T-helper 9 cell (primary cell): ENCODE measurements at places on chromosomes 12 and 14.
A peak's percentile ranks its signal among the peaks of the same experiment; 100 is the strongest.

GRCh38 chr14:68198713-68199495 is 379.3 kb downstream of the RAD51B start:
- DNase-seq, result no peak

DNA sequence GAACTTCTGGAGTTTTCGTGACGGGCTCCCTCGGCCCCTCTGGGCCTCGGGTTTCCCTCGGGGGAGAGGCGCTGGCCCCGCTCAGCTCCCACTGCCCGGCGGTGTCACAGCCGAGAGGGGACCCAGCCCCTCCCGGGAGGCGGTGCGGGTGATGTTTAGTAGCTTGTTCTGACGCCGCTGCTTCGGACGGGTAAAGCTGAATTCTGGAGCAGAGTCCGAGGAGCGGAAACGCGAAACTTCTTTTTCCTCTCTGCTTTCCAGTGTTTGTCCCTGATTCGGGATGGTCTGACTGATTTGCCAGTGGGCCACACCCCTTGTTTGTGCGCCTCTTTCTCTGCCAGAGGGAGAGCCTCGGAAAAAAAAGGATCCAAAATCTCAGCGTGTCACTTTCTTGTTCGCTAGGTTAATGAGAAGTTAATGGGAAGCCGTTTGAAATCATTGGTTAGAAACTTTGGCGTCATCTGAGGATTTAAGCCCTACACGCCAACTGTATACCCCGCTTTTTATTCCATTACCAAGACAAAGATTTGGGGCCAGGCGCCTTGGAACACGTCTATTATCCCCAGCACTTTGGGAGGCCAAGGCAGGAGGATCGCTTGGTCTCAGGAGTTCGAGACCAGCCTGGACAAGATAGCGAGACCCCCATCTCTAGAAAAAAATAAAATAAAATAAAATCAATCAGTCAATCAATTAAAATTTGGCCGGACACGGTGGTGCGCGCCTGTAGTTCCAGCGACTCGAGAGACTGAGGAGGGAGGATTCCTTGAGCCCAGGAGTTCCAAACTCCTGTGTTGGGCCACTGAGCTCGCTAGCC is 756 bp downstream of the TULP3 start:
- DNase-seq, result peak; percentile 29

DNA sequence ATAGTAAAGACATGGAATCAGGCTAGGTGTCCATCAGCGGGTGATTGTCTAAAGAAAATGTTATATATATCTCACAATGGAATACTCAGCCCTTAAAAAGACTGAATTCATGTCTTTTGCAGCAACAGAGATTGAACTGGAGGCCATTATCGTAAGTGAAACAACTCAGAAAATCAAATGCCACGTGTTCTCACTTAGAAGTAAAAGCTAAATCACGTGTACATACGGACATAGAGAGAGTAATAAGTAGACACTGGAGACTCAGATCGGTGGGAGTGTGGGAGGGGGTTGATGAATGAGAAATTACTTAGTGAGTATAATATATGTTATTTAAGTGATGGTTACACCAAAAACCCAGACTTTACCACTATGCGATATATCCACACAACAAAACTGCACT is 266.3 kb upstream of the PPFIA2 start:
- DNase-seq, result no peak

DNA sequence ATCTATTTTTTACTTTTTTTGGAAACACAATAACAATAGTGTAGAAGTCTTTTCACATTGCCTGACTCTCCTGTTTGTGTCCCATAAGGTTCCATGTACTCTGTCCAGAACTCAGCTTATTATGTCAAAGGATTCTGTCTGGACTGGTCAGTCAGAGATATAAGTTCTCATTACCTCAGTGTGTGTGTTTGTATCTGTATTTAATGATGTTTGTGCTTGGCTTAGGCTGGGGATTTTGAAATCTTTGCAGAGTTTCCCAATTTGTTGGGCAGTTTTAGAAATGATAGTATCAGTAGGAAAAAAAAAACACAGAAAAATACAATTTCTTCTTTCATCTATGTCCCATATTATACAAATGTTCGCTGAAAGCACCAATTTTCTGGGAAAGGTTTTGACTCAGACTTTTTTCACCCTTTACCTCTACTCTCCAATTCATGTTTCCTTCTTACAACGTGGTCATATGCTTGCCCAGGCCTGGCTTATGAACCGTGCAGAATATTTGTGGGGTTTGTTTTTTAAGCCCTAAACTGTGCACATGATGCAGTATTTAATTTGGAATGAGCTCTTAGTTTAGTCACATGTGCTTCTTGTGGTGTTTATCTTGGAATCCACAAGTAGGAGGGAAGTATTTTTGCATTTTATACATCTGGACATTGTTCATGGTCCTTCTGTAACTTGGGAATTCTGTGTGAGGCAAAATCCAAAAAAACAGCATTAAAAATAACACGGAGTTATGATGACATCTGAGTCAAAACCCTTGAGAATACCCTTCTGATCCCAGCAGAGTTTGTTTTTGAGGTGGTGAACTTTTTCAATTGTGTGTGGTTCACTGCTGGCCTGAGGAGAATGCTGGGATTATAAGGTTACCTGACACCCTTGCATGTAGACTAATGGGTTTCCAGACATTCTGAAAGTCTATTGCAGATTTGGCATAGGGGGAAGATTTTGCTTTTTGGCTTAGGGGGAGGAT is 121.2 kb downstream of the RAD51B start:
- DNase-seq, result no peak

GRCh38 chr14:95040708-95041476 is 116.4 kb downstream of the DICER1 start:
- DNase-seq, result no peak

- DNase-seq, result no peak
Measured at GRCh38 chr12:2076196-2076570, 23.4 kb downstream of the CACNA1C start.

DNA sequence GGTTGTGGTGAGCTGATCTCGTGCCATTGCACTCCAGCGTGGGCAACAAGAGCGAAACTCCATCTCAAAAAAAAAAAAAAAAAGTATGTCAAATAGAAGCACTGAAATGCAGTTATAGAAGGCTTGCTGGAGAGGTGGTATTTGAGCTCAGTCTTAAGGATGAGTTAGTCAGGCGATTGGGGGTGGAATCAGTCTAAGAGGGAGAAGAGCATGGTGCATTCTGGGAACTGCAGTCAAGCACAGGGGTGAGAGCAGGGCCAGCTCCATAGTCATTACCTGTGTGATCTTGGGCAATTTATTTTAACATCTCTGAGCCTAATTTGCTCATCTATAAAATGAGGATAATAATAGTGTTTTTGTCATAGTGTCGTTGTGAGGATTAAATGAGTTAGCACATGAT is 5.9 kb upstream of the GNB3 start:
- no peak for DNase-seq

GRCh38 chr12:77001276-77001675 is 64.1 kb downstream of the E2F7 start:
- DNase-seq, result no peak

- DNase-seq, result no peak
Measured at GRCh38 chr12:115357681-115358080, 673.7 kb upstream of the TBX3 start.

DNA sequence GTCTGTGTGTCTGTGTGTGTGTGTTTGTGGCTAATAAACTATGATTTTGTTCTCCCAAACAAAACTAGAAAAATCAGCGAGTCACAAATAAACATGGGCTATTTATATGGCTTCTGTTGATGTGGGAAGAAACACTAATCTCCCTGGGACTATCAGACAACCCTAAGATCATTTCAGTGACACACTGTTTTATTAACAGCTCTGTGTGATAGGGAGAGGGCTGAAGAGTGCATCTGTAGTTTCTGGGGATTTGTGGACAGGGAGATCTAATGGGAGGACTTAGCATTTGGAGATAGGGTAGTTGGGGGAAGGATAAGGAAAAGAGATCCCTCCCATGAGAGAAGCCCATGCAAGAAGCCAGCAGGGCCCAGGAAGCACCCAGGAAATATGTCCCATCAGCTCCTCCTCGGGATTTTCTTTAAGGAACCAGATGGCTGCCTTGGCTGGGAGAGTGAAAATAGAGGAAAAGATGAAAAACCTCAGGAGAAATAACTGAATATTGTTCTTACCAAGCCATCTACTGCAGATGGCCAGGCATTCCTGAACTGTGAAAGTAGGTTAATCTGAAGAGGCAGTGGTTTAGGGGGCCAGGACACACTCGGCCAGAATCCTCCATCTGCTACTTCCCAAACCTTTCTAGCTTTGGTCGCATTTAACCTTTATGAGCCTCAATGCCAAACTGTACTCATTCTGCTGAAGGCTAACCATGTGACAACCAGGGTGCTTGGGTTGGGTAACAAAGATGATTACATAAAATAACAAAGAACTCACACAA is 253.4 kb downstream of the BTG1 start:
- DNase-seq, result no peak

DNA sequence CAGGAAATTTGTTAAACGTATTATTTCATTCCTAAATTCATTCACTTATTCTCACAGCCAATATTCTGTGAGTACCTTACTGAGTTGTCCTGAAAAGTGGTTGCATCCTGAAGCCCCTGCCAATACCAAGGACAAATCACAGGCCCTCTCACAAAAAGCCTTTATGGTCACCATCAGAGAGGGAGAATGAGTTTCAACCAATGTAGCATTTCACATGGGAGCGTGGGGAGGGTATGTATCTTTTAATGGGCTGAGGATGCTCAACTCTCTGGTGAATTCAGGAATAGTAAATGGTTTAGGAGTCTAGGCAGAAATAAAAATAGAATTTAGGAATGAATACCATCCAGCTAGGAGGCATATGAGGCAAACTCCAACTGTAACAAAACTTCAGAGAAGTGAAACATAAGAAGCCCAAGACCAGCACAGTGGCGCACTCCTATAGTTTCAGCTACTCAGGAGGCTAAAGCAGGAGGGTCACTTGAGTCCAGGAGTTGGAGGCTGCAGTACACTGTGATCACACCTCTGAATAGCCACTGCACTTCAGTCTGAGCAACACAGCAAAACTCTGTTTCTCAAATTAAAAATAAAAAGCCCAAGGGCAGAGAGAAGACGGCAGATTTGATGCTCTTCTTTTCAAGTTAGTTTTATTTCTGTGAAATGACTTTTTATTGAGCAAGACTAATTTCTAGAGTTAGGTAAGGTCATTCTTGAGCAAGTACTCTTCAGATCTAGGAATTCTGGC is 142.7 kb downstream of the HMGA2 start:
- DNase-seq, result no peak

DNA sequence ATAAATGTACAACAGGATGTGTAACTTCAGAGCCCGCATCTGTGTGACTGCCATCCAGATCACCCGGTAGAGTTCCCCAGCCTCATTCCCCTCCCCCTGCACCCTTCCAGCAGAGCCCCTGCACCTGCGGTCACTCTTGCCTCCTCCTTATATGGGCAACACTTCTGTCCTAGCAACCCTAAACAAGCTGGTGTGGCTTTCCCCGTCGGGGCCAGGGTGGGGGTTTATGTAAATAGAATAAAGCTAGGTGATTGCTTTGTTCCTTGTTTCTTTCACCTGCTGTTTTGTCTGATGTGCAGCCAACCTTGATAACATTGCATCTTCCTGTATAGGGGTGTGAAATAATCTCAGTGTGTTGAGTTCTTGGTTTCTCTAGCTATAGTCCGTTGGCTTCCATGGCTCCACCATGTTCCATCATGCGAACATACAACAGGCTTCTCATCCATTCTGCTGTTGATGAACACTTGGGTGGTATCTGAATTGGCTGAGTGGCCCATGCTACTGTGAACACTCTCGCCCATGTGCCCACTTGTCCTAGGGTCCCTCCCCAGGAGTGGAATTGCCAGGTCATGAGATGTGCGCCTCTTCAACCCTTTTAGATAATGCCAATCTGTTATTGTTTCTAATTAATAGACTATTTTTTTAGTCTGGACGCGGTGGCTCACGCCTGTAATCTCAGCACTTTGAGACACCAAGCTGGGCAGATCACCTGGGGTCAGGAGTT is 102.2 kb downstream of the KIF26A start:
- no peak for DNase-seq

GRCh38 chr14:72543341-72543740 is 350.6 kb downstream of the DPF3 start:
- no peak for DNase-seq

DNA sequence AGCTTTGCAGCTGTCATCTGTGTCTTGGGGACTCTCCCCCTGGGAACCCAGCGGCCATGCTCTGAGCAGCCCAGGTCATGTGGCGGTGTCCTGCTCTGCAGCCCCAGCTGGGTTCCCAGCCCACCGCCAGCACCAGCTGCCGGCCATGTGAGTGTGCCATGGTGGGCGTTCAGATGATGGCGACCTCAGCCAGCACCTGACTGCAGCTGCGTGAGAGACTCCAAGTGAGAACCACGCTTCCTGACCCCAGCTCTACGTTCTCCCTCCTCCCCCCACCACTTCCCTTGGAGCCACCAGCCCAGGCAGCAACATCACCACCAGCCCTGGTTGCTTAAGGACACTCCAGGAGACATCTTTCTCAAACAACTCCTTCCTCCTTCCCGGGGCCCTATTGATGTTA is 68.8 kb downstream of the SLC24A4 start:
- no peak for DNase-seq

DNA sequence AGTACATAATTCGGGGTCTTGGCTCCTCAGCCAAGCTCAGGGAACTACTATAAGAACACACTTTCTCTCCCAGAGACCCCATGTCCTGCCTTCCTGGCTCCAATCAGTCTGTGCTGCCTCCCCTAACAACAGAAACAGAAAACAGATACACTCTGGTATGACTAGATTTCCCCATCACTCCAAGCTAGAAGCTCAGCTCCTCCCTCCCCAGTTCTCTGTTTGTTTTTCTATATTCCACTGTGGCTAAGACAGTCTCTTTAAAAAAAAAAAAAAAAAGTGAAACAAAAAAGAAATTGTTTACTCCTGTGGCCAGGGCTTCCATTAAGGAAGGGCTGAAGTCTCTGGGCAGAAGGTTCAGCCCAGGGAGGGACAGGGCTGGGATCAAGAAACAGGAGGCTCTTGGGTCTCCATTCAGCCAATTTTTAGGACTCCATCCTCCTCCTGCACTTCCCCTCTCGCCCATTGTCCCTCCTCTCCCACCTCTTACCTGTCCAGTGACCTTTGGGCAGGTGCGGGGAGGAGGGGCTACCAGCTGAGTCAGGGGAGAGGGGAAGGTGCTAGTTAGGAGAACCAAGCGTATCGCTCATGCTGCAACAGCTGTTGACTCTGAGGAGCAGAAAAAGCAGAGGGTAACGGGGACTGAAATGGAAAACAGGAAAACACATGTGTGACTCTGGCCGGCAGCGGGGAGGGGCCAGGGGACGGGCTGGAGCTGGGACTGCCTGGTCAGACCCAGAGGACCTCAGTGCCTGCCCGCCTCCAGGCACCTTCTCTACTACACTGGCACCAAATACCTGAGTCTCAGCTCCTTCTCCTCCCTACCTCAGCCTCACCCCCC is 4.1 kb upstream of the SLC7A7 start:
- no peak for DNase-seq

DNA sequence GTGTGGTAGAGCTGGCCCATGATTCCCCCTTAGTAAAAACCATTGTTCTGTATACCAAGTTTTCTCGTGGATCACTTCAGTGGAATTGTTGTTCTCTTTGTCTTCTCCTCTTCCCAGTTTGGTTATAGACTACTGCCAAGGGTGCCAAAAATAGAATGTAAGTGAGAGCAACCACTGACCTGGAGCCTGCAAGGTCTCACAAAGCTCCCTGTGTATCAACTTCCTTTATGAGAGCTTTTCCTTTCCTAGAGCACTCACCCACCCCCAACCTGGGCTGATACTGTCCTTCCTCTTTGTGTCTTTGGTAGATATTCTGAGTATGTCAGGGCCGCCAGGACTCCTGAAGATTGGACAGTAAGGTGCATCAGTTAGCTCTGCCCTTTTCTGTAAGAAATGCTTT is 101.0 kb downstream of the SCN8A start:
- DNase-seq, result no peak
